ENCODE measurements at places on chromosomes 11 and 22.

- no peak for DNase-seq
Observed at GRCh38 chr11:14327116-14327515, 31.9 kb downstream of the RRAS2 start.

DNA sequence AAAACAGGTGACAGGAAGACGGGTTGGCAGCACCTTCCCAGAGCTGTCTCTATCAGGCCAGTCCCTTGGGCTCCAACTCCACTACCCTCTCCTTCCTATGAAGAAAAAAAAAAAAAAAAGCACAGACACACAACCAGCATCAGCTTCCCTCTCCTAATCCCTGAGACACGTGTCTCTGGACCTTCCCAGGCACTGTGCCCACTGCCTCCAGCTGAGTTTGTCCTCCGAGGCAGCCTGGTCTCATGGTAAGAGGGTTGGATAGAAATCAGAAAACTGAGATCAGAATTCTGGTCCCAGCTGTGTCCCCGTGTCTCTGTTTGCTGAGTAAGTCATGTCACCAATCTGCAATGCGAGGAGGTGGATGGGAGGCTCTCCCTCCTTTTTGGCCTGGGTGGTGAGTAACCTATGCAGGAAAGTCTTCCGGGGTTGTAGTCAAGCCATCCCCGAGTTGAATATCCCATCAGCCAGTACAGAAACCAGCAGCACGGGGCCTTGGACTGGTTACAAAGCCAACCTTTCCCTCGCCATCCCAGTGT is 193.7 kb upstream of the TBCEL start:
- DNase-seq, result no peak

DNA sequence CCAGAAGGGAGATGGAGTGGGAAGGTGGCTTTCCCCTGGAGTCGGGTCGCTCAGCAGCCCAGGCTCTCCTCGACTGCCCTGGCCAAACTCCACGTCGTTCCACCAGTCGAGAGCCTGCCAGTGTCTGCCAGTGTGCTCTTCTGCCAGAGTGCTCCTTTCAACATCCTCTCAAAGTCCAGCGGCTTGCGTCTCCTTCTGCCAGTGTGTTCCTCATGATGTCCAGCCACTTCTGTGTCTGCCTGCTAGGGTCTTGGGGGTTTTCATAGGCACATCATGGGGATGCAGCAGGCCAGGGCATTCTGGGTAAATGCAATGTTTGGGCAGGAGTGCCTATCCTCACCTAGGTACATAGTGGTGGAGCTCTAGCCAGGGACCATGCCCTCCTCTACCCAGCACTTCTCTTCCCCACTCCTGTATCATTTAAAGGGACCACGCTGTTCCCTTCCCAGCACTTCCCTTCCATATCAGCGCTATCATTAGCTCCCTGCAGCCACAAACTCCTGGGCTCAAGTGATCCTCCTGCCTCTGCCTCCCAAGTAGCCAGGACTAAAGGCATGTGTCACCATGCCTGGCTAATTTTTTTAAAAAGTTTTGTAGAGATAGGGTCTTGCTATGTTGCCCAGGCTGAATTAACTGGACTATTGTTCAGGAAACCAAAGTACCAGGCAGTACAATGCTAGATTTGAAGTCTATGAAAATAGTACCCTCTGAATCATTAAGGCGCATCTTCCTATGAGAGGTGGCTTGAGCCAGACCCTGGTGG is 62.9 kb upstream of the CLDN5 start:
- DNase-seq, result no peak

DNA sequence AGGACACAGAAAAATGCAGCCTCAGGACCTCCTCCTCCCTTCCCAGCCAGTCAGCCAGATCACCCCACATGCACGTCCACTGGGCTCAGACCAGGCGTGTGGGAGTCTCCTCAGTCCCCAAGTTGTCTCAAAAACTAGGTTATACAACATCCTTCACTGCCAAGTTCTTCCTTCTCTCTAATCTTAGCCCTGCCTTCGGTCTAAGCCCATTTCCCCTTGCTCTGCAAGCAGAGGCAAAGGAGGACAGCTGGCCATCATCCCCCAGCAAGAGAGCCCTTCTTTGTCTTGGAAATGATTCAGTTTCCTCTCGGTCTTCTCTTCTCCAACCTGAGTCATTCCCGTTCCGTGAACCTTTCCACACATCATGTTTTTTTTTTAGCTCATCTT is 14.0 kb upstream of the NRGN start:
- DNase-seq, result no peak

DNA sequence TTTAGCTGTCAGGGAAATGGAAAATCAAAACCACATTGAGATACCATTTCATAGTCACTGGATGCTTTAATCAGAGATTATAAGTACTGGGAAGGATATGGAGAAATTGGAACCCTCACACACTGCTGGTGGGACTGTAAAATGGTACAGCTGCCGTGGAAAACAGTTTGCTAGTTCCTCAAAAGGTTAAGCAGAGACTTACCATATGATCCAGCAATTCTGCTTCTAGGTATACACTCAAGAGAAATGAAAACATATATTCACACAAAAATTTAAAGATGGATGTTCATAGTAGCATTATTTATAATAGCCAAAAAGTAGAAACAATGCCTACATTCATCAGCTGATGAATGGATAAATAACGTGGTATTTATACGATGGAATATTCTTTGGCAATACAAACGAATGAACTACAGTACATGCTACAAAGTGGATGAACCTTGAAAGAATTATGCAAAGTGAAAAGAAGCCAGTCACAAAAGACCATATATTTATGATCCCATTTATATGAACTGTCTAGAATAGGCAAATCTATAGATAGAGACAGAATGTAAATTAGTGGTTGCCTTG is 23.0 kb downstream of the RNF121 start:
- no peak for DNase-seq

DNA sequence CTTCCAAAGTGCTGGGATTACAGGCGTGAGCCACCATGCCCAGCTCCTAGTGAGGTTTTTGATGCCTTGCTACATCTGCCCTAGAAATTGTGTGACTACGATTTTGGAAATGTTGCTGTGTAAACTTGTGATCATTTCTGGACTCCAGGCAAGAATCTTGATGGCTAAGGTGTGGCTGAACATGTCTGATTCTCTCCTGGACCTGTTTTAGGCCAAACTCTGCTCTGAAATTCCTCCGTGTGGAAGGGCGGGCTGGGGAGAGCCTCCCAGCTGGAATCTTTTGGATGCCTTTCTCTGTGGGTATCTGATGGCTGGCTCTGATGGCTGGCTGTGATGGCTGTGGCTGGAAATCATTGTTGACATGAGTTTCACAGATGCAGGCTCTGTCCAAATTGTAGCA is 8.2 kb downstream of the PNPLA3 start:
- no peak for DNase-seq

GRCh38 chr11:3227568-3228444 is 4.4 kb downstream of the MRGPRE start:
- DNase-seq, result no peak

DNA sequence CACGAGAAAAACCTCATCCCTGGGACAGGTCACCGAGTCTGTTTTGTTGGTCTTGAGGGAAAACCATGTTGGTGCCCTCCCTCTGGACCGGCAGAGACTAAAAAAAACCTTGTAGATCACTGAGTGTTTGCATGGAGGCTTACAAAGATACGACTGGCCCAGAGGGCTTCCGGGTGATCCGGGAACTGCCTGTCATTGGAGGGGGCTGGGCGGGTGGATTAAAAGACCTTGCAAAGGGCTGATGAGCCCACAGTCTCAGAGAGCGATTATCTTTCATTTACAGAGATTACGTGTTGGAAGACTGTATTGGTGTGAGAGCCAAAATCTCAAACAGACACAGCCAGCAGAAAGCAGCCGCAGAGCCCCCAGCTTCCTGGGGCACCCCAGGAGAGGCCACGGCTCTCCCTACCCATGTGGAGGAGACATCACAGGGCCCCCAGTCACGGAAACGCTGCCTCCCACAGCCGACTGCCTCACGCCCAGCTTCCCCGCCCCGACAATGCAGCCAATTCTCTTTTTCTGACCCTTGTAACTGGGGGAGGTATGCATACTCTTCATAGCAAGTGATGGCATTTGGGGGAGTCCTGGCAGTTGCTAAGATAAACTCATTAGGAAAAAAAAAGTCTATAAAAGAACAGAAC is 426.4 kb downstream of the CTTN start:
- DNase-seq, result no peak

DNA sequence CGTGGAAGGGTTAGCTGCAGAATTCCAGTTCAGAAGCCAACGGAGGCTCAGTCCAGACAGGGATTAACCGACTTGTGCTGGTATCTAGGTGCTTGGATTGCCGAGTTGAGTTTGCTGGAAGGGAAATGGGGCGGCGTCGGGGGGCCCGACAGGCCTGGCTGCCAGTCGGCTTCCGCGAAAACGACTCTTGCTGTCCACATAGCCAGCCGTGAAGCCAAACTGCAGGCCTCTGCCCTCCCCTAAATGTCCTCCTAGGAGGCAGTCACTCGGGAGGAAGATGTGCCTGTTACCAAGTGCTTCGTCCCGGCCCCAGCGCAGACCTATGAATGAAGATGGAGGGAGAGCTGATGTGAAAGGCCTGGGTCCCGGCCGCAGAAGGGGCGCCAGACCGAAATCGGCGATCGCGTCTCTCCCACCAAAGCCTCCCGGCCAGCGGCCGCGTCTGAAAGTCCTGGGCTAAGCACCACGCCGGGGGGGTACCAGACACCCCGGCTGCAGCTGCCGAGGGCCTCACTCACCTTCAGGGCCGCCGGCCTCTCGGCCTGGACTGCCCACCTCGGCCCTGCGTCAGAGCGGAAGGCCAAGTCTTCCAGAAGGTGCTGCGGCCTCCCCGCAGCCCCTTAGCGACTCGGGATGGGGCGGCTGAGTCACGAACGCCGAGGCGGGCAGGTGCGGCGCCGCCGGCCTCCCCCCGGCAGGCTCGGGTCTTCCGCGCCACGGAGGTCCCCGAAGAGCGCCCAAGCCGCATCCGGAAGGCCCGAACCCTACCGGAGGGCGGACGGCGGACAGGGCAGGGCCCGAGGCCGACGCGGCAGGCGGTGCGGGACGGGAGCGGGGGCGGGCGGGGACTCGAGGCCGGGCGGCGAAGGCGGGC is 7.5 kb downstream of the DPAGT1 start:
- no peak for DNase-seq

GRCh38 chr11:107856981-107857517 is 1.5 kb downstream of the SLC35F2 start:
- no peak for DNase-seq

All from cortex of kidney (tissue), 1 donor.